GM13976 (cell line): ENCODE measurements at places on chromosomes 7 and 10.

DNA sequence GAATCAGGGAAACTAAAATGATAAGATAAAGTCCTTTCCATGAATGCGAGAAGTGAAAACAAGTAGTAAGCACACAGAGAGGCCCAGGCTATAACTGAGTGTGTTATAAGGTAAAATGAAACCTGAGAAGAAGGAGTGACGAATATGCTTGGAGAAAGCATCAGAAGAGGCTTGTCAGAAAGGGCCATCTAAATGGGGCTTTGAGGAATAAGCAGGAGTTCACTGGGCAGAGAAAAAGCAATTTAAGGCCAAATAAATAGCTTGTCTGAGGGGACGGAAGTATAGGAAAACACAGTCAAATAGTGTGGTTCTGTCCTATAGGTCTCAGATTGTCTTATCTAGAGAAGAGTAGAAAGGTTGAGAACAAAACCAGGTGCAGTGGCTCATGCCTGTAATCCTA is 59.6 kb upstream of the GSDME start:
- no peak for DNase-seq

DNA sequence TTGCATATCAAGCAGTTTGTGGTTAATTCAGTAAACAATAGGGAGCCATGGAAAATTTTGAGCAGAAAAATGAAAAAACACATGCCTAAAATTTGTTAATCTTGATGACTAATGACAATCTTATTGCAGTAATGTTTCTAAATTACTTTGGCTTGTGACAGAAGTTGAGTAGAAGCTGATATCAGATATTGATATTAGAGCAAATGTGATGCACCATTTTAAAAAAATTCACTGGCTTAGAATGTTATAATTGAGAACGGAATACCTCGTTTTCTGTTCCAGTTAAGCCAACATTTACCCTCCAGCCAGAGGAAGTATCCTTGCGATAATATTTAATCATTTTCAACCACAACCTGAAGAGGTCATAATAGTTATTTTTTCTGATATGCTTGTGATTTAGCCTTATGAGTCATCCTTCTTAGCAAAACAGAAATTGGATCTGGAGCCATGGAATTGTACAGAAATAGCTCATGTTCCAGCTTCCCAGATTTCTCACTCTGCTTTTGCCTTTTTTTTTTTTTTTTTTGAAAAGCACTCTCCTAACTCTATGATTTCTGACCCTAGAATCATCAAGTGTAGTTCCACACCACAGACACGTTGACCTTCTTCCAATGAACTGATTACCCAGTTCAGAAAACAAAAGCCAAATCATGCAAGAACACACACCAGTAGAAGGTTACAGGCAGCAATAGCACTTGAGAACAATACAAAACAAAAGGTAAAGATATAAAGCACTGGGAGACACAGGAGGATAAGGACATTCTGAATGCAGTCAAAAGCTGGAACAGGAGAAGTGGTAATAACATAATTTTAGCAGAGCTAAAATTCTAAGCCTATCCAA is 96.8 kb upstream of the PHYHIPL start:
- no peak for DNase-seq

GRCh38 chr10:62726638-62727037 is 77.9 kb upstream of the ADO start:
- DNase-seq, result no peak

GRCh38 chr10:78285226-78285625 is 251.6 kb downstream of the RPS24 start:
- DNase-seq, result no peak

DNA sequence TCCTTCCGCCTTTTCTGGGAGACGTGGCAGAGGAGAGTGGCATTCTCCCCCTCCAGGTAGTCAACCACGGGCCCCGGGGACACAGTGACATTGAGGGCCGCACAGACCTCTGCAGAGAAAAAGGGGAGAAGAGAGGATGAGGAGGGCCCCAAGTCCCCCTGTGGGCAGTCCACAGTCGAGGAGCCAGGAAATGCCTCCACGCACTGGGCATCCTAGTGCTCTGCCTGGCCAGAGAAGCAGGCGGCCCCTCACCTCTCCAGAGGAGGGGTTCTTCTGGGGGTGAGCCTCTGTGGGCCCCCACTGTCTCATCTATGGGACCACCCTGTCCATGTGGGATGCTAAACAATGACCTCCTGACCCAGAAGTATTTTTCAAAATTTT is 7.4 kb downstream of the VSTM4 start:
- no peak for DNase-seq

- DNase-seq, result no peak
These were observed 9.9 kb upstream of the IGFBP3 start for GRCh38 chr7:45930967-45931366.

DNA sequence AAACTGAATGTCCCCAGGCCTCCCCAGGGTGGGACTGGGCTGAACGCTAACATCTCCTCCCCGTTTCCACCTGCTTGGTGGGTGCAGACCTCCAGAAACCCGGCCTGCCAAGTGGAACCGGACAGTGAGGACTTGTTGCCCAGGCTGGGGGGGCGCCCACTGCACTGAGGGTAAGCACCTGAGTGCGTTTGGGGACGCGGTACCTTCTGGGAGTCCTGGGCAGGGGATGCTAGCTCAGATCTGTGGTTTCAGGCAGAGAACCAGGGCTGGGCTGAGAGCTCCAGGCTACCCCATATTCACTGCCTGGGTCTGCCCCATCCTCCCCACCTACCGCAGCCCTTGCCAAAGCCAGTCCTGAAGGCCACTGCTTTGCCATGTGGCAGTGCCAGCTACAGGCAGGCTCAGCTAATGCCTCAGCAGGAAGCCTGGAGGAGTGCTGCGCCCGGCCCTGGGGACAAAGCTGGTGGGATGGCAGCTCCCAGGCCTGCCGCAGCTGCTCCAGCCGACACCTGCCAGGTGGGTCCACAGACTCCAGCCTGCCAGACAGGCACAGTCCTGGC is 3.5 kb upstream of the ZNF467 start:
- DNase-seq, result no peak

GRCh38 chr7:84088802-84089201 is 105.8 kb downstream of the SEMA3A start:
- no peak for DNase-seq

GRCh38 chr10:2908851-2909630 is 158.3 kb upstream of the PFKP start:
- DNase-seq, result no peak

DNA sequence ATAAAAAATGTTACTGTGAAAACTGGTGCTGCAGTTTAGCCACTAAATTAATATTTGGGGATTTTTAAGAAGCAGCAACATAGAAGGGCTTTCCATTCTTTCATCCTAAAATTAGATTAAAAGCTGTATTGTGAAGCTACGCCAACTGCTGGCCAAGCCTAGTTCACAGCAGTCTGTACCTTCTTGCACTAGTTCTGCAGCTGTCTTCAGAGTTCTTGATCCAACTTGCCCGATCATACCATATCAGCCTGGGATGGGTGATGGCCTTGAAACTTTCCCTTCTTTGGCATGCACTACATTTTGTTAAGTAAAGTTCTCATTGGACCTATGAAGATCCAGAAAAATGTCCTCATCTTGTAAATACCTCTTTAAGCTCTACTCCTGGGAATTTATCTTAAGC is 20.3 kb upstream of the PANK1 start:
- no peak for DNase-seq

GRCh38 chr7:55044791-55045190 is 26.0 kb downstream of the EGFR start:
- no peak for DNase-seq

GRCh38 chr7:80453699-80454340 is 58.0 kb downstream of the GNAT3 start:
- DNase-seq, result peak; percentile 8

DNA sequence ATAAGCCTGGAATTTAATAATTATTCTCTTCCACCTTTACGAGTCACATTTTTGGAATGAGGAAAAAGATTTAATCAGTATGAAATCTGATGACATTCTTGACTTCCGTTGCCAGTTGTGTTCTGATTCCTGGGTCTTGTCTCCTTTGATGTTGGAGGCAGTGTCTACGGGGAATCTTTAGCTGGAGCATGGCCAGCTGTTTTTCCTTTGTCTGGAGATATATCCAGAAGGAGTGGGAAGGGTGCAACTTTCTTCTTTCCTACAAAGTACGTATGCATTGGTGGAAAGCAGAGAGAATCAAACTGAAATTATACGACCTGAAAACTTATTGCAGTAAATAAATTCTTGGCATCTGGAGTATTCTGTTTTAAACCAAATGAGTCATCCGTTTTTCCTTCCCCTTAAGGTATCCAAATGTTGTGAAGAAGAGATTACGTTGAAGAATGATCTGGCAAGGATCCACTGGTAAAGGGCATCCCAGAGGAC is 6.9 kb upstream of the GNG11 start:
- DNase-seq, result no peak

DNA sequence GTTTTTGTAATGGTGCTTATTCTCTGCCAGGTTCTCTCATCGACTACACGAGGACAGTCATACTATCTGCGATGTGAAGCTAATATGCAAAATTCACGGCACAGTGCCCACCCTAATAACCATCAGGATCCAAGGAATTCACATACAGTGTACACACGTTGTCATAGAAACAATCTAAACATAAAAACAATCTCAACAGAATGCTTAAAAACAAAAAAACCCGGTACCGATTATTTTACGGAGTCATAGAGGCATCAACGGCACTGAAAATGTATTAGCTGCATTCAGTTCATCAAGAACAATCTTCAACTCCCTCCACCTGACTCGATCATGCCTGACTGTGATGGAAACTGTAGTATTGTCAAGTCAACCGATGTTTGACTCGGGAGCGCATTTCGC is 628 bp downstream of the MRPS33 start:
- DNase-seq, result no peak

- no peak for DNase-seq
These were observed 115.4 kb downstream of the MLLT10 start for GRCh38 chr10:21649454-21649872.

- DNase-seq, result no peak
These were observed 26.7 kb downstream of the ERCC6 start for GRCh38 chr10:49512121-49512809.
